ENCODE measurements at places on chromosomes 12 and 14.

DNA sequence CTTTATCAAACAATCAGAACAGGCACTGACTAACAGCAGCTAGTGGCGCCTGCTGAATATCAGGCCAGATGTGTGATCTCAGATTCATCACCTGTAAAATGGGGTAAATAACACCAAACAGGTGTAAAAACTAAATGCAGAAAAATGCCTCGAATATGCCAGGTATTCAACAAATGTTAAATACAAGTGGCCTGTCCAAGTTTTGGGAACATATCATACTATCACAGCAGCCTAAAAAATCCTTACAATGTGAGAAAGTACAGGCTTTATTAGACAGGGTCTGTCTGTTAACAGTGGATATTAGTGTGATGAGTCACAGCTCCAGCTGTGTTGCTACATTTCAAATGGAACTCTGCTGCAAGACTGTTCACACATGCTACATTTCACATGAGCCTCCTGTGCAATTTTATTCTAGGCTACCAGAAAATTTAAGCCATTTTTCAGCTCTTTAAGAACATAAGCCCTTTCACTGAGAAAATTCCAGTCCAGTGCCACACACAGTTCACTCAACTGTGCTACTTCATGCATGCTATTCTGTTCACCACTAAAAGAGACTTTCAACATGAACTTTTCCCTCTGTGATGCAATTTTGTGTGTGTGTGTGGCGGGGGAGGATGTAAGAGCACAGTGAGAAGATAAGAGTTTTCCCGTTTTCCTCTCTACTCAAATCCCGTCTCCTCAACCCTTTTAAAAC lies 56.7 kb downstream of the MSRB3 start:
- DNase-seq: no peak

GRCh38 chr12:129052373-129052772 lies 199.1 kb downstream of the GLT1D1 start:
- DNase-seq: no peak

GRCh38 chr12:7716381-7716780 lies 5.1 kb downstream of the DPPA3 start:
- no peak for DNase-seq

DNA sequence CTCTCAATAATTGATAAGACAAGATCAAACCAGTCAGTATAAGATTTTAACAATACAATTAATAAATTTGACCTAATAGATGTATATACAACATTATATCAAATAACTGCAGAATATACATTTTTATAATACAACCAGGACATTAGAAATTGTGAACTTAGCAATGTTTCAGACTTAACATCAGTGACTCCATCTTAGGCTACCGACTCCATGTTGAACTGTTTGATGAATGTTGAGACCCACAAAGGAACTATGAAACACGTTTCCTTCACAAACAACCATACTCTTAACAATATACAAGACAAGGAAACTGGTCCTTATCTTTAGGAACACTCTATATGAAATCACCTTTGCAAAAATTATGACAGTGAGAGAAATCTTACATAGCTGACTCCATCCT lies 13.9 kb upstream of the LALBA start:
- DNase-seq: no peak

GRCh38 chr14:72457641-72458040 lies 436.3 kb downstream of the DPF3 start:
- no peak for DNase-seq

DNA sequence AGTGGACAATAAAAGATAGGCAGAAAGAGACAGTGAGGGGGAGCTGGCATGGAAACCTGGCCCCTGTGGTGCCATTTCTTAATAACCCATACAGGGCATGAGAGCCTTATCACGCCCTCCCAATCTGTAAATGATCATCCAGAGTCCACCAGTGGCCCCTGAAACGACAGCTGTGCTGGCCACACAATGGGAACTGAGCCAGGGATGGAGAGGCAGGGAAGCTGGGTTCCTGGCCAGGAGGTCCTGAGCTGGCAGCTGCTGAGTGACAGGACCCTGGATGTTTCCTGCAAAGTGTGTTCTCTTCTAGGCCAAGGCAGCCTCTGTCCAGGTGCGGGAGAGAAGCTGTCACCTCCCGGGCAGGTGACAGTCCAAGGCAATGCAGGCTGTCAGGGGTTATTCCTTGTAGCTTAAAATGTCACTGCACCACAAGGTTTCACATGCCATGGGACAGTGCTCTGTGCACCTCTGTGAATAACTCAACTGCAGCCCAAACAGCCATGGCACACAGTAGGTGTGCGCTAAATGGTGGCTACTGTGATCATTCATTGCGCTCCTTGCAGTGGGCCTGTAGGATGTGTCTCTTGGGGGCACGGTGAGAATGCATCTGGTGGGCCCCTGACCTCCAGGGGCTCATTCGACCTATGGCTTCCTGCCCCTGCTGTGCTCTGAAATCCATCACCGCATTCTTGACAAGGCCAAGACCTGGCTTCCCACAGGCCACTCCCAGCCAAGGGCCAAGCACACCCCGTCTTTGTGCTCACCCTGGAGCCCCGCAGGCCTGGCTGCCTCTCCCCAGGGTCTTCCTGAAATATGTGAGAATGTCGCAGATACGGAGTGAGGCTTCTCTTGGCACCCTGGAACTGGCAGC lies 46.3 kb upstream of the BCL11B start:
- DNase-seq: no peak

GRCh38 chr12:30126944-30127343 lies 343.2 kb upstream of the TMTC1 start:
- DNase-seq: no peak

DNA sequence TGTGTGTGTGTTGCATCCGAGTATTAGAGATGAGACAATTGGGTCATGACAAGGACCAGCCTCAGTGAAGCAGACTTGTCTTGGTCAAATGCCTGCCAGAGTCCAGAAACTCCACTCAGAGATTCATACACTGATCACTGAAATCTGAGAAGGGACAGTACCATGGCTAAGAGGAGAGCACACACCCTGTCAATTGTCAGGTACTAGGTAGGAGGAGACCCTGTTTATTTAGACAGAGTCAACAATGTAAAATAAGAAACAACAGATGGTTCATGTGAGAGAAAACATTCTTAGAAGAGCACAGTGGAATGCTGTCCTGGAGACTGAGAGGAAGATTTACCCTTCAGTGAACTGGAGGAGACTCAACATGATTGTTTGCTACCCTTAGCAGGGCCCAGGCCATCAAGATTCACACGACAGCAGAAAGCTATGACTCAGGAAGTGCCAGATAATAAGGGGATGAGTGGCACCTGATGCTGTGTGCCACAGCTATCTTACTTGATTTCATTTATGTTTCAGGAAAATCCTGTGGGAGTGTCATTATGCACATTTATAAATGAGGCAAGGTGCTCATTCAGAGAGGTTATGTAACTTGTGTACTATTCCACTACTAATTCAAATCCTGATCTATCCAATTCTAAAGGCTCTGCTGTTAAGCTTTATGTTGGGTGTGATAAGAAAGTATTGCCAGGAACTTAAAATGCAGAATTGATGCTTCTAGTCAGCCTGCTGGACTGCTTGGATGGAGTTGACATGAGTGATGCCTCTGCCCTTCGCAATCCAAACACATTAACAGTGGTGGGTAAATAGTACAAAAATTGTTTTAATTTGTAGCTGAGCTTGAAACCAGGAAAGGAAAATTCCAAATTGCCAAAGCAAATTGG lies 136.6 kb upstream of the NEDD1 start:
- DNase-seq: no peak

GRCh38 chr14:35406506-35407305 lies 2.2 kb upstream of the NFKBIA start:
- no peak for DNase-seq

- DNase-seq: no peak
Observed at GRCh38 chr12:67671419-67671818, 22.9 kb downstream of the DYRK2 start.

GRCh38 chr14:104650057-104650980 lies 39.1 kb upstream of the INF2 start:
- peak; percentile 60 for DNase-seq

DNA sequence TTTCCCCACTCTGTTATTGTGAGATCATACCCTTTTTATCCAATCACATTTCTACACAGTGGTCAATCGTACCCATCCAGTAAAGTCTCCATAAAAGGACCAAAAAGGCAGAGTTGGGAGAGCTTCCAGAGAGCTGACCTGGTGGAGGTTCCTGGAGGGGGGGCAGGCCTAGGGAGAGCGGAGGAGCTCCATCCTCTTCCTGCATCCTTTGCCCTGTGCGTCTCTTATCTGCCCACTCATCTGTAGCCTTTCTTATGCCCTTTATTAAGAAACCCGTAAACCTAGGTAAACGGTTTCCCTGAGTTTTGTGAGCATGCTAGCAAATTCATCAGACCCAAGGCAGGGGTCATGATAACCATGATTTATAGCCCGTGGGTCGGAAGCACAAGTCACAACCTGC lies 26.2 kb downstream of the EVL start:
- no peak for DNase-seq

DNA sequence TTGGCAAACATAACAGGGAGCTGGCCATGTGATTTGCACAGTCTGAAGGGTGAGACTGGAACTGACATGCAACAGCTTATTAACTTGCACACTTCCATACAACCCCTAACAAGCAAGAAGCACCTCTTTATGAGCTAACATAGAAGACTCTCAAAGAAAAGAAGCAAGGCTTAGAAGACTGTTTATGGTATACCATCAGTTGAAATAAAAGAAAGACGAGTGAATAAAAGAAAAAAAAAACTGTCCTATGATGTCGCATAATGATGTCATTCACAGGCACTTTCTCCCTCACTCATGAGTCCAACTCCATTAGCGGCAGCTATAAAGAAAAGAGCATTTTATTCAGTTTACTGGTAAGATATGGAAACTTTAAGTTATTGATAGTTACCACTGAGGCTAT lies 3.3 kb upstream of the MDM1 start:
- DNase-seq: no peak

- DNase-seq: no peak
Observed at GRCh38 chr12:130195776-130196175, 33.5 kb downstream of the FZD10 start.

DNA sequence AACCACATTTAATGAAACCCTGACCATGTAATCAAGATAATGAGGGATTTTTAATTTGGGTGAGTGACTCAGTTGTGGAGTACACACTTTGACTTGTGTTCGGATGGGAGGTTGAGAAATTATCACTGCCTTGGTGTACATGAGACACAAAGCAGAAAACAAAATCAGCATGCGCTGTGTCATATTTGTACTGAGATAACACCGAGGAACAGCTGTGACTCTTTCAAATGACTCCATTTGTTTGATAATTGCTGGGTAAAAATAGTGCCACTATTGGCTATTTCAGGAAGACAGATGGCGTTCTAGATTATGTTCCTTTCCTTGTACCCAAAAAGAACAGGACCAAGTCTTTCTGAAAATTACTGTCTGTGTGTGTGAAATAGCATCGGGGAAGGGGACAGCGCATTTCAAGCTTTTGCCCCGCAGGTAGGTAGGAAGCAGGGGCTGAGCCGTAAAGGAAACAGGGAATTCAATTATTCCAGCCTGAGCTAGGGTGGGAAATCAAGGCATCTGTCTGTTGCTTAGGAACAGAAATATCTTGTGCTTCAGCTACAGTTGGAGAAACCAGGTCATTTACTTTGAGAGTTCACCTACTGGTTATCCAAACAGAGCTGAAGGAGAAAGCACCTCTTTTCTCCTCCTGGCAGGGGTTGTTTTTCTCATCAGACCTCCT lies 114.3 kb downstream of the SNAPC1 start:
- no peak for DNase-seq

DNA sequence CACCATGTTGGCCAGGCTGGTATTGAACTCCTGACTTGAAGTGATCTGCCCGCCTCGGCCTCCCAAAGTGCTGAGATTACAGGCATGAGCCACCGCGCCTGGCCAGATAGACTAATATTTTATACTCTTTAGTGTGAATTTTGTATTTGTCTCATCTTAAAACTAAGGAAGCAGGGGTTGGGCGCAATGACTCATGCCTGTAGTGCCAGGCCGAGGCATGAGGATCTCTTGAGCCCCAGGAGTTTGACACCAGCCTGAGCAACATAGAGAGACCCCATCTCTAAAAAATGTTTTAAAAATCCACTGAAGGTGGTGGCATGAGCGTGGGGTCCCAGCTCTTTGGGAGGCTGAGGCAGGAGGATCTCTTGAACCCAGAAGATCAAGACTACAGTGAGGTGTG lies 9.0 kb downstream of the DYNC1H1 start:
- DNase-seq: no peak

DNA sequence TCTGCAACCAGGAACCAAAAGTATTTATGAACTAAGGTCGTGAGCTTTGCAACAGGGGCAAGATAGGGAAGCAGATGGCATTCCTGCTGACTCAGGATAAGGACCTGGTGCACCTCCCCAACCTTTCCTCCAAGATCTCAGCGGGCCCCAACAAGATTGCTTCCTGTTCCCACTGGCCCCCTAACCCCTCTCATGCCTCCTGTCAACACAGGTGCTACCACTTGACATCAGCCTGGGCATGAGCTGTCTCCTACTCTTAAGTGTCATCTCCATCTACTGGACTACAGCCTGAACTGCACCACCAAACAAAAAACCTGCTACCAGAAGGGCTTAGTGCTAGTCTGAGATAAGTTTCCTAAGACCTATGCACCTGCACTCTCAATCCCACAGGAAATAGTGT lies 32.7 kb downstream of the MED6 start:
- no peak for DNase-seq

GRCh38 chr12:132524405-132524804 lies 34.5 kb downstream of the FBRSL1 start:
- DNase-seq: no peak

- DNase-seq: no peak
Observed at GRCh38 chr14:34721129-34721528, 6.7 kb upstream of the CFL2 start.

DNA sequence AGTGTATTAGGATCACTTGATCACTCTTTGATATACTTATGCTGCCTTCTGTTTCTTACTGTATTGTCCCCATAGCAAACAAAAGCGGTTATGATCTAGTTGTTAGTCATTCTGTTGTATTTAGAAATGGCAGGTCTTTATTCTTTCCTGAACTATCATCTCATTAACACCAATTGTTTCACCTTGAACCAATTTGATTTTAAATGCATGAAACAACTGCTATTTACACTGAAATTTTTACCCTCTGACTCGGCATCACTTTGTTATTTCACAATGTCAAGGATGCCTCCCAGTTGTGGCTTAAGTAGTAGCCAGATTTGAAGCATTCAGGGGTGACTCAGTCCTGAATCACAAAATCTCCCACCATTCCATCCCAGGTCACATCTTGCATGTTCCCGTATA lies 303.5 kb downstream of the EGLN3 start:
- DNase-seq: no peak

GRCh38 chr12:101042211-101042610 lies 167.8 kb downstream of the SLC5A8 start:
- no peak for DNase-seq

- DNase-seq: no peak
Observed at GRCh38 chr12:49282302-49282701, 12.6 kb upstream of the PRPH start.

GRCh38 chr12:113369391-113369985 lies 11.1 kb downstream of the PLBD2 start:
- no peak for DNase-seq

GRCh38 chr12:68403711-68404110 lies 71.5 kb upstream of the MDM1 start:
- no peak for DNase-seq

DNA sequence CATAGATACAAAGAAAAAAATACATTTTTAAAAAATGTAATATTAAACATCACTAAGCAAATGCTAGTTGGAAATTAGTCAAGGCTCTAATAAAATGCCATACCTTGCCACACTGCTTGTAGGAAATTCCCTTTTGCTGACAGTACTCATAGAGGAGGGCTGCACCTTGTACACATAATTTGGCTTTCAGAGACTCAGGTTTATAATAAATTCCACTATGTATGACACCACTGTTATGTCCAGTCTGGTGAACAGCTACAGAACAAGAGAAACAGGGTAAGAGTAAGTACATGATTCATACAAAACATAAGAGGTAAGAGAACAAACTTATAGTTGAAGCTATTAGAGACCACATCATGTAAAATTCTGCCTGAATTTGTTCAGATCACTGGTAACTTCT lies 10.1 kb downstream of the L2HGDH start:
- no peak for DNase-seq

Measured in activated T-cell treated with anti-CD3 and anti-CD28 coated beads for 1 hour (primary cell).